ENCODE measurements at places on chromosomes 7 and 10.

DNA sequence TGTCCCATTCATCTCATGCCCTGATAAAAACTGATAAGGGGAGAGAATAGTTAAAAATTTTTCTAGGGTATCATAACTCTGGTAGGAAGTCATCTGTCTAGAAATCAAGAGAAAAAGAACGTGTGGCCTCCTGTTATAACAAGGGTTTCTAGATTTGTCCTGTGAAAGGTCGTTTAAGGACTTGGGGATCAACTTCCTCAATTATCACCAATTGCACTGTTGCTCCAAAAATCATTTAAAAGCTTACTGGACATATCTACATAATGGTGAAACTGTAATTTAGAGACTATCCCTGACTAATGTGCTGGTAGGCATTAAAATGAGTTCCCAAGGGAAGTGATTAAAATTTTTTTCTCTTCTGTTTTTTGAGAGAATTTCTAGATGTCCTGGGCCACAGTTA lies 58.2 kb downstream of the GPR141 start:
- H3K4me3 ChIP-seq, result no peak overlapping the region
- H3K4me1 ChIP-seq, result no peaks in the 10 kb centered on the region
- H3K27ac ChIP-seq, result no peak overlapping the region
- no peaks in the 10 kb centered on the region for H3K36me3 ChIP-seq

DNA sequence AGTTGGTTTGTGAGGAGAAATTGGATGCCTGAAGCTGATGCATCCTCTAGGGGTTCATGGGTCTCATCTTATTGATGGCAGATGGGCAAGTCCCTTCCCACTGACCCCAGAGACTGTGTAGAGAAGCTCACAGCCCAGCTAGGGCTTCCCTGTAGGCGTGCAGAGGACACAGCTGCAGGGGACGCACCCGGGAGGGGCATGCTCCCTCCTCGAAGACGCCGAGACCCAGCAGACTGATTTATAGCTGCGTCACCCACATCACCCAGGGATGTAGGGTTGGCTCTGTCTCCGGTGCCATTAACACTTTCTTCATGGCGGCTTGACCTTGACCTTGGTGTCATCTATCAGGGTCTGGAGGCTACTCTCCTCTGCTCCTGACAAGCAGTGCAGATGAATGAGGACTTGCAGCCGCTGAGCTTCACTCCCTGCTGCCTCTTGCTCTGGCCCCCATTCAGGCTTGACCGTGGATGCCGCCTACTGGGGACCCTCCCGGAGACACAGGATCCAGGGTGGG lies 549.7 kb downstream of the TCERG1L start:
- DNase-seq, result no peak
- no peak overlapping the region for H3K4me3 ChIP-seq
- no peaks in the 10 kb centered on the region for H3K4me1 ChIP-seq
- no peaks in the 10 kb centered on the region for H3K27me3 ChIP-seq
- H3K27ac ChIP-seq, result no peak overlapping the region

- H3K27me3 ChIP-seq, result no peaks in the 10 kb centered on the region
- no peak overlapping the region for H3K4me3 ChIP-seq
- H3K4me1 ChIP-seq, result no peaks in the 10 kb centered on the region
Observed at GRCh38 chr7:138608275-138608674, 92.9 kb downstream of the SVOPL start.

- H3K4me1 ChIP-seq, result no peaks in the 10 kb centered on the region
- H3K4me3 ChIP-seq, result no peak overlapping the region
- DNase-seq, result no peak
- H3K36me3 ChIP-seq, result no peaks in the 10 kb centered on the region
- no peak overlapping the region for H3K27ac ChIP-seq
Observed at GRCh38 chr7:4345004-4345403, 337.1 kb upstream of the FOXK1 start.

GRCh38 chr10:688312-689120 lies 952 bp downstream of the DIP2C start:
- no peaks in the 10 kb centered on the region for H3K36me3 ChIP-seq
- peak overlapping the region; percentile 84 for H3K4me3 ChIP-seq
